ENCODE measurements at places on chromosomes 4 and X.

DNA sequence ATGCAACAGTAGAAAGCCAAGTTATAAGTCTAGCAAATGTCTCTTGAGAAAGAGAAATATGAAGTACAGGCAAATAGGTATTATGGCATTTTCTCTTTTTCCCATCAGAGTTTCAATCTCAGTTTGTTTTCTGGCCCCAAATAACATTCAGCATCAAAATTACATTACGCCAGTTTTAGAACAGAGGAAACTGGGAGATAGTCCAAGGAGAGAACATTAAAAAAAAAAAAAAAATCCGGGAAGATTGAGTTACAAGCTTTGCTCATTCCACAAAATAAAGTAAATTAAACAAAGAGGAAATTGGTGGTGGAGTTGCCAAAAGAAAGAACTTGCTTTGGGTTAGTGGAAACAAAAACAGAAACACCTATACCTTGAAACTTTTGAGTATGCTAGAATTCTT, 50.4 kb upstream of the IL13RA2 start:
- DNase-seq: no peak

- no peak for DNase-seq
These were observed 133.9 kb downstream of the TET2 start for GRCh38 chr4:105280338-105281123.

- DNase-seq: no peak
These were observed 100.7 kb upstream of the FAM9C start for GRCh38 chrX:13144927-13145655.

DNA sequence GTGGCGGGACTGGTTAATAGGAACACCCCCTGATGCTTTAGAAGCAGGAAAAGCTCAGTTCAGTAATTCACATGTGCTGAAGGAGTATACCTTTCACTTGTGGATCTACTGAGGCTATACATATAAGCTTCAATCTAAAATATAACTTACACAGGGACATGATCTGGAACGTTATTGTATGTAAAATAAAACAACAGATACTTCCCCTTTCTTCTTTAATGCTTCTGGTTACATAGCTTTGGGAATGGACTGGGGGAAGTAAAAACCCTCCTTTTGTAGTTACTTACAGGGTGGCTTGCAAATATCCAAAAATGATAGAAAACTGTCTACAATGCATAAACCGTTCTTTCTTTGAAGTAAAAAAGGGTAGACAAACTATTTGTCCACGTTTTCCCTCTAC, 1.9 kb downstream of the FGG start:
- no peak for DNase-seq

DNA sequence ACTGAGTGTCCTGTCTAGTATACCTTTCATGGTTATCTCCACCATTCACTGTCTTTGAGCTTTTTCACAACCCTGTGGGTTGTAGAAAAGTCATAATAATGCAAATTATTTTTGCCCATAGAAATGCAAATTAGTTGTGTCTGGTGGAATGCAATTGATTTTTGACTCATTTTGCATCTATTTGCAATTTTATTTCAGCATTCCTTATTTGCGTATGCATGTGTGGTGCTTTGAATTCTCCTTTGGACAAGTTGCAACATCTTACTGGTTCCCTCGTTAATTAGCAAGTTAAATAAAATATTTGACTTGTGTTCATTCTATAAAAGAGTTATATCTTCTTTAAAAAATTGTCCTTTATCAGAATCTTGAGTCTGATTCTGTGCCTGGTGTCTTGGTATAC, 297.3 kb upstream of the CASK start:
- no peak for DNase-seq

GRCh38 chr4:106530024-106530361, 161.4 kb upstream of the GIMD1 start:
- DNase-seq: no peak

DNA sequence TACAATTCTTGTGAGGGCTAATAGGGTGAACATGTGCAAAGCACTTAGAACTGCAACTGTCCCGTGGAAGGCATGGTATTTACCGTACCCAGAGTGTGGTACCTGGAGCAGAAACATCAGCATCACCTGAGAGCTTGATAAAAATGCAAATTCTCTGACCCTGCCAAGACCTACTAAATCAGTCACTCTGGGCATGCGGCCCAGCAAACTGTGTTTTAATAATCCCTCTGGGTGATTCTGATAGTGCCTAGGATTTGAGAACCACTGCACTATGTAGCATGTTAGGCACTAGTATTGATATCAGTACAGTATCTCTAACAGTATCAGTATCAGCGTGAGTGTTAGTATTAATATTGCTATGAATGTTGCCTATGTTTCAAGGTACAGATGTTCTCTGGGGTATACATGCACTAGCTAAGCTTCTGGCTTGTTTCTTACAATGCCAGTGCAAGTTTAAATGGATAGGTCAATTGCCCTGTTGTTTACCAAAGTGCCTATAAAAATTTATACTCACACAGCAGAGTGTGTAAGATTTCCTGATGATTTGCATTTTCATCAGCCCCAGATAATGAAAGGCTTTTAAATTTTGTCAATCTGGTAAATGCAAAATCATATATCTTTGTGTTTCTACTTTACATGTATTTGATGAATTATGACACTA, 354.0 kb downstream of the HS3ST1 start:
- no peak for DNase-seq

GRCh38 chr4:61251129-61251528, 51.0 kb downstream of the ADGRL3 start:
- no peak for DNase-seq

DNA sequence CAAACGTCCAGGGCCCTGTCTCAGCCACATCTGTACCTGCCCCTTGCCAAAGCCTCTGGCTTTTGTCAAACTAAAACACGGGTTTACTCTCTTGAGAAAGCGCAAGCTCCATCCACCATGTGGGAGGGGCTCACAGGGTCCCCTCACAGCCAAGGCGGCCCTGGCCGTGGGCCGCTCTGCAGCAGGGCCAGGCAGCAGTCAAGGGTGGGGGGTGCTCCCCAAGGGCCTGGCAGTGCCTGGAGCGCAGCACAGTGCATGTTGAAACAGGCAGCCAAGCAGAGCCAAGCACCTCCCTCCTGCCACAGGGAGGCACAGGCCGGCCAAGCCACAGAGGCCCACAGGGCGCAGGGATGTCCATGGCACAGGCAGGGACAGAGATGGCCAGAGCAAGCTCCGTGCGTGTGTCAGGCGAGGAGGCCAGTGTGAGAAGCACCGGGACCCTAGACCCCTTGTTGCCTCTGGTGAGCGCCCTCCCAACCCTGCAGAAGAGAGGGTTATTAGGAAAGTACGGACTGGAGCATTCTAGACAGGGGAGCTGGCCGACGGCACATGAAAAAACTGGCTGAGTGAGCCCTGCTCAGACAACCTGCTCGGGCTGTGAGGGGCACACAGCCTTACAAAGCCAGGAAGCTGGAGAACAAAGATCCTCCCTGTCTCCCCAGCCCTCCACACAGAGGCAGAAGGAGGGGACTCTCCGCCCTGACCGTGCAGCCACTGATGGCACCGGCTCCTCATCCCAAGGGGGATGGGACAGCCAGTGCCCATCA, 39.0 kb downstream of the FAM53A start:
- DNase-seq: no peak

DNA sequence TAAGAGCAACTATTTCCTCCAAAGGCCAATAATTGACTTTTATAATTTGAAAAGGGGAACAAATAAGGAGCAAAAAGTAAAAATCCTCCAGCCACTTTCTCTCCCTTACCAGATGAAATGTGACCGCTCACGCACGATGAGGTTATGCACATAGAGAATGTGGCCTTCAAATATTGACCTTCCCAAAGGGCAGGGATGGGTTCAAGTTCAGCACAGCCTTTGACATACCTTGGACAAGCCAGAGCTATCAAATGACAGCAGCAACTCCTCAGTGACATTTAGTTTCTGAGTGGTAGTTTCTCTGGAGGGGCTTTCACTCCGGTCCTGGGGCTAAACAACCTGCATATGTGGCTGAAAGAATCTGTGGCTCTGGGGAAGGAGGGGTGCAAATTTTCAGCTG, 50.7 kb downstream of the AMOT start:
- DNase-seq: no peak

DNA sequence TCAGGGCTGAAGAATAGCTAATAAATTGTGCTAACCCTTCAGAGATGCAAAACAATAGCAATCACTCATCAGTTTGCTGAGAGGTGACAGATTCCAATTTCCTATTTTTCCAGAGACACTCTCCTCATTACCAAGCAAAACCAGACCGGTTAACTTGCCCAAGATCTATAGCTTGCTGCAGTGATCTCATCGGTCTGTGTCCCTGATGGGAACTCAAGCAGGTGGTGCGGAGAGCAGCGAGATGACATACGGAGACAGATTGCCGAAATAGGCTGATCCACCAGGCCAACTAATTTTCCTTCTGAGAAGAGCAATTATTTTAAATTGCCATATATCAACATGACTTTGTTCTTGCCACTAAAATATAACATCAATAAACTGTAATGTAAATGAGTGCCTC, 10.5 kb upstream of the DCHS2 start:
- no peak for DNase-seq

All from GM12892 (cell line).